ENCODE measurements at places on chromosomes 2 and 18. TPM values are rescaled to one million over a fixed set of nuclear protein-coding genes. Genes with fewer than 3 reads are reported as not detected.

The FRZB gene
- not detected for total RNA-seq

The C1QL2 gene
- total RNA-seq, result not detected

The ILKAP gene
- 74.8 TPM for total RNA-seq

The FAM110C gene
- total RNA-seq, result 6.6 TPM

The ANTXR1 gene
- total RNA-seq, result 0.15 TPM

The CD8B gene
- 2.8 TPM for total RNA-seq

The CERS6 gene
- total RNA-seq, result 22.4 TPM

The LIMS3 gene
- 0.59 TPM for total RNA-seq

The DAW1 gene
- total RNA-seq, result not detected

The SCTR gene
- total RNA-seq, result not detected

The GYPC gene
- 113 TPM for total RNA-seq

The HAAO gene
- 0.80 TPM for total RNA-seq

The FOXI3 gene
- not detected for total RNA-seq

The ATG4B gene
- 99.0 TPM for total RNA-seq

The REG3A gene
- not detected for total RNA-seq

The TWIST2 gene
- total RNA-seq, result not detected

The ZNF142 gene
- total RNA-seq, result 59.0 TPM

The PPP1R1C gene
- total RNA-seq, result not detected

The ANKRD30BL gene
- total RNA-seq, result not detected

The KATNAL2 gene
- total RNA-seq, result not detected

The SLC11A1 gene
- 0.32 TPM for total RNA-seq

The EVA1A gene
- total RNA-seq, result not detected

The DTNA gene
- 0.24 TPM for total RNA-seq

The ALK gene
- total RNA-seq, result not detected

The XDH gene
- total RNA-seq, result 0.15 TPM

The GKN1 gene
- not detected for total RNA-seq

The FBXO48 gene
- total RNA-seq, result 2.5 TPM

The HRH4 gene
- 0.17 TPM for total RNA-seq

The ADRA2B gene
- 0.07 TPM for total RNA-seq

The GCKR gene
- total RNA-seq, result not detected

The MFF gene
- 58.5 TPM for total RNA-seq

The TMEM37 gene
- total RNA-seq, result not detected

The FASTKD2 gene
- total RNA-seq, result 25.0 TPM

The SLC14A1 gene
- 0.59 TPM for total RNA-seq

The DSG1 gene
- total RNA-seq, result not detected

The NEURL3 gene
- total RNA-seq, result 1.2 TPM

The MATN3 gene
- not detected for total RNA-seq

The ALKAL2 gene
- 1.1 TPM for total RNA-seq

The DDX18 gene
- 88.8 TPM for total RNA-seq

The CDH7 gene
- total RNA-seq, result not detected

The SPHKAP gene
- not detected for total RNA-seq

The GRB14 gene
- total RNA-seq, result not detected

The CIB4 gene
- not detected for total RNA-seq

Measured in T-helper 1 cell treated with Interleukin-12 subunit alpha and Interleukin-12 subunit beta and Interleukin-4 antibody, amounts not matched to agents 30 ng/mL and 1 ng/mL, for 36 hours (primary cell).